NT2/D1 (cell line): ENCODE measurements at places on chromosomes 3 and 15.

DNA sequence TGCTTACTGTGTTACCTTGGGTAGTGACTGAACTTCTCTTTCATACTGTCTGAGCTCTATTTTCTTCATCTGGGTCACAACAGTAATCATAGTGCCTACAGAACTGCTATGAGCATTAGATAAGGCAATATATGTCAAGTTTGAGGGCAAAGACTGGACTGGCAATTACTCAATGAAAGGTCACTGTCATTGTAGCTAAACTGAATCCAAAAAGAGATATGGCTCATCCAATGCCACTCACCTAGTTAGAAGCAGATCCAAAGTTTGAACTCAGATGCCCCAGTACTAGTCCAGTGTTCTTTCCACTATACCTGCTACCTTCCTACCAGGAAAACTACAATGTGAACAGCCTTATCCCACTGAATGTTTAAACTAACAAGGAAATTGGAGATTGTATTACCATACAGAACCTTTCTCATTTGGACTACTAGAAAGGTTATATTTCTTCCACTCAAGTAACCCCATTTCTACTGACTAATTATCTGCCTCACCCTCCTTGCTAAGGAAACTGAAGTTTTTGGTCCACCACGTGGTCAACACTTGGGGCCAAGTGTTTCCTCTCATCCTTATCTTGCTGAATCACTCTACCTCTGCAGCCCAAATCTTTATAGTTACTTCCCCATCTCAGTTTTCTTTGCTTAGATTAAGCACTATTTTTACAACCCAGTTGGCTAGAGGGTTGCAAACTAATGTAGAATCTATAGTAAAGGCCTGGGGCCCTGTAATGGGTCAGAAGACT, 202.3 kb upstream of the LPP start:
- DNase-seq: no peak

DNA sequence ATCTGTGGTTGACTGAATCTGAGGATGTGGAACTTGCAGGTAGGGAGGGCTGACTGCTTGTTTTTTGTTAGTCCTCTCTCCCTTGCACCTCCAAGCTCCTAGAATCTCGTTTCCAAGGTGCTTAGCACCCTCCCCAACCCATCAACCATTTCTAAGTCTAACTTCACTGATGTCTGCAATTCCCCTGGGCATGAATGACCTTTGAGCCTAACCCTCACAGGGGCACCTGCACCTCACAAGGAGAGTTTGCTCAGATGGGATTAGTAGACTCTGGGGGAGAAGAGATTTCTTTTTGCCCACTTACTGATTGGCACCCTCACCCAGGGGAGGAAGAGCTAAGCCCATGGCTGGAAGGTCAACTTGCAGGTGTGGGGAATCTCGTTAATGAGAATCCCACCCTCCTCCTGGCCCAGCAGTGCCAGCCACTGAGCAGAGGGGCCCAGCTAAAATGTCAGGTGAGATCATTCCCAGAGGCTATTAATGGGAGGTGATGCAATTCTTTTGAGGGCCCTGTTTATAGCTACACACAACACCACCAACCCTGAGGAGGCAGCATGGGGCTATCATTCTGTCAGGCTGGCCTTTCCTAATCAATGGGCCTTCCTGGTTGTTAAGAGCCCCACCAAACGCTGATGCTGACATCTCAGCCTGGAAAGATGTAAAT, 81.6 kb upstream of the HERC1 start:
- no peak for DNase-seq

GRCh38 chr3:37729119-37729518, 132.6 kb upstream of the CTDSPL start:
- no peak for DNase-seq

GRCh38 chr3:196604548-196604947, 34.9 kb upstream of the NRROS start:
- no peak for DNase-seq

GRCh38 chr3:187838016-187838540, 92.8 kb upstream of the BCL6 start:
- DNase-seq: no peak

DNA sequence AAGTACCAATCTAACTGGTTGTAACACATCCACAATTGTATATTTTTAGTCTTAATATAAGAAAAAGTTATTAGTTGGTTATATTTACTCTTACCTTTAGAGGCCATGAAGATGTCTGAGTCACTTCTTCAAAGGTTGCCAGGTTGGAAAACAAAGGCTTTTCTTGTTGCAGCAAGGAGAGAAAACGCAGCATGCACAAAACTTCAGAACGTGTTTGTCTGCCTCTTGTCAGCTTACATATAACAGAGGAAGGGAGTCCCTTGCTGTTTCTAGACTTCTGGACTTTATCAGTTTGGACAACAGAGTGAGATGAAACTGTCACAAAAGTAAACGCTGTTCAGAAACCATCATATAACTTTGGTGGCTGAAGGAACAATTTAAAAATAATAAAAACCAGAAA, at the start of gene PLSCR5:
PLSCR5 (minus strand) TSS at position 241 of the 400 bp plus-strand sequence; CDS start at position 107, 134 bp downstream.
- DNase-seq: no peak

DNA sequence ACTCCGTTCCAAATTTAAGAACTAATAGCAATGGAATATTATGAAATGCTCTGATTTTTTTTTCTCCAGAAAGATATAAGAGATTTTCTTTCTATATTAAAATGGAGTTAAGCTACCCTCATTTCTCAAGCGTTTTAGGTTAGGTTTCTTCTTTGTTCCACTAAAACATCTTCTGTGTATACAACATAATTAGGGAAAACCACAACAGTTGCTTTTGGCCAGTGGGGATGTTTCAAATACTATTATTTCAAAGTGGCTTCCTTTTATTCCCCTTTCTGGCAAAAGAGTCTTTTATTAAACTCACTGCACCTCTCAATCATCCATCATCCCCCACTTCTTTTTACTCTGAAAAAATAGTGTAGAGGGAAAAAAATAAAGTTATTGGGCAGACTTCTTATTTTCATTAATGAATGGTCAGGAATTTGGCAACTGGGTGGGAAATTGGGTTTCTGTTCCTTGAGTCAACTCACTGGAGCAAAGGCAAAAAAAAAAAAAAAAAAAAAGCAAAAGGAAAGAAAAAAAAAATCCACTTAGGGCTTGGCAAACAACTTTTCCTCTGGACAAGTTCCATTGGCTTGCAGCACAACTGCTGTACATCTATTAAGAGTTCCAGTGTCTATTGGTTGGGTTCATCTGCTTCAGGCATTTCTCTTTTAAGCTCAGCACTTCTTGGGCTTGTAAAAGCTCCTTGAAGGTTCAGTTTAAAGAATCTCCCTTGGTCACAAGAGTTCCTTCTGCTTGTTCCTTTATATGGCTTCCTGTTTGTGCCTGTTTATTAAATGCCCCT, 963.4 kb downstream of the ROBO1 start:
- no peak for DNase-seq

GRCh38 chr3:156725682-156726081, 51.3 kb downstream of the TIPARP start:
- no peak for DNase-seq

DNA sequence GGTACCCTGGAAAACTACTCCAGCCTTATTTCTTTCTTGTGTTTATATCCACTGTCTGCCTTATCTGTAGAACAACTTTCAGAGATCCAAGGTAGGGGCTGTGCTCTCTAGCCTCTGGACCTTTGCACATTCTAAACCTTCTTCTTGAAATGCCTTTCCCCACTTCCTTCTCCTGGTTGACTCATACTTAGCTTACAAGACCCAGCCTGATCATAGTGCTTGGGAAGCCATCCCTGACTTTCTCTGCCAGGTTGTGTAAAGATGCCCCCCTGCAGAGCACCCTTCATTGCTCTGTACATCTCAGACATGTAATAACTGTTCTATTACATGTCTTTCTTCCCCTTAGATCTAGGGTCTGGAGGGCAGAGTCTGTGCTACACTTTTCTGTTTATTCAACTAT, 50.1 kb downstream of the PPM1L start:
- DNase-seq: no peak

DNA sequence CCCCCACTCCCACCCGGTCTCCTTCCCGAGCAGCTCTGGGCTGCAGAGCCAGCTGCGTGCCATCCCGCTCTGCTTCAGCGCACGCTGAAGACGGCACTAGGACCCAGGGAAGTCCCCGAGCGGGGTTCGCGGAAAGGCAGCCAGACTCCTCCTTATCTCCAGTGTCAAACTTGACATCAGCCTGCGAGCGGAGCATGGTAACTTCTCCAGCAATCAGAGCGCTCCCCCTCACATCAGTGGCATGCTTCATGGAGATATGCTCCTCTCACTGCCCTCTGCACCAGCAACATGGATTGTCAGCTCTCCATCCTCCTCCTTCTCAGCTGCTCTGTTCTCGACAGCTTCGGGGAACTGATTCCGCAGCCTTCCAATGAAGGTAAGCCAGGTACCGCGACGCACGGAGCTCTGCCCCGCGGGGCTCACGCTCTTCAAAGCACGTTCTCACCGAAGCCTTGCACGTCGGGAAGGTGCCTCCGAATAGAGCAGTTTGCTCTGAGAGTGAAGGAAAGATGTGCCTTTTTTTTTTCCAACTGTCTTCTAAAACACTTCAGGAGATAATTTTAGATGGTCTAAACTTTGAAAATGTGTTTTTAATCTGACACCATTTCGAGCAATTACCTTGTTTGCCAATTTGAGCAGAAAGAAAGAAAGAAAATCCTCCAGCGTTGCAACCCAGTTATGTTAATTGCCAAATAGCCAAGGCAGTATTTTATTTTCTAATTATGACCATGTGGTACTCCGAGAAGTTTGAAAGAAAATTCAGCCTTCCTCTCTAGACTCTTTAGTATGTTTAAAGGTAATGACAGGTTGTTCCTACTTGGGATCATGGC, at the start of gene EPHA3:
EPHA3 (plus strand) TSS at position 161 of the 830 bp plus-strand sequence; CDS start at position 289, 128 bp downstream.
- DNase-seq: peak; percentile 68

DNA sequence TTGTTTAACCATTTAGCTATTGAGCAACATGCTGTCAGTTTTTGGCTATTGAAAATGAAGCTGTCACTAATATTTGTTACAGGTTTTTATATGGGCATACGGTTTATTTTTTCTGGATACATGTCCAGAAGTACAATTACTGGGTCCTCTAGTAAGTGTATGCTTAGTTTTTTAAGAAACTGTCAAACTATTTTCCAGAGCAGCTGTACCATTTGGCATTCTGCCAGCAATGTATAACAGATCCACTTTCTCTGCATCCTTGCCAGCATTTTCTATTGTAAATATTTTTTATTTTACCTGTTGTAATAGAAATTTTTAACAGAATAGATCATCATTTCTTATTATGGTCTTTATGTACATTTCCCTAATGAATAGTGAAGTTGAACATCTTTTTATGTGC, 658.8 kb downstream of the EDEM1 start:
- no peak for DNase-seq

- no peak for DNase-seq
Observed at GRCh38 chr3:106720510-106720909, 656.7 kb upstream of the CCDC54 start.

GRCh38 chr3:146390957-146391356, 78.4 kb downstream of the PLSCR2 start:
- no peak for DNase-seq

DNA sequence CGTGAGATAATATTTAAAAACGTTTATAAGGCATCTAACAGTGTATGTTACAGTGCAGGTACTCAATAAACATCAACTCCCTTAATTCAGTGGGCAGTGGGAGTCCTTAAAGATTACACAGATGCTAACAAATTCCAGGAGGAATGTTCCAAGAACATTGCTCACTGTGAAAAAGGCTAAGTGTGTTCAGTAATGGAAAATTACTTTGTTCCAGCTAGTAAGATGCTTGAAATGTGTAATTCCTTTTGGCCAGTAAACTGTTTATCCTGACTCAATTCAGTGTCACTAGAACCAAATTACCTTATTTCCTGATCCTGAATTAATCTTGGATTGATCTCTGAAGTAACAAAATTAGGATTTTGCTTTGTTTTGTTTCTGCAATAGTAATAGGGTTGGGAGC, 54.2 kb upstream of the SEMA6D start:
- DNase-seq: no peak

- peak; percentile 50 for DNase-seq
Observed at GRCh38 chr3:115325539-115325938, 178.5 kb upstream of the ZBTB20 start.

DNA sequence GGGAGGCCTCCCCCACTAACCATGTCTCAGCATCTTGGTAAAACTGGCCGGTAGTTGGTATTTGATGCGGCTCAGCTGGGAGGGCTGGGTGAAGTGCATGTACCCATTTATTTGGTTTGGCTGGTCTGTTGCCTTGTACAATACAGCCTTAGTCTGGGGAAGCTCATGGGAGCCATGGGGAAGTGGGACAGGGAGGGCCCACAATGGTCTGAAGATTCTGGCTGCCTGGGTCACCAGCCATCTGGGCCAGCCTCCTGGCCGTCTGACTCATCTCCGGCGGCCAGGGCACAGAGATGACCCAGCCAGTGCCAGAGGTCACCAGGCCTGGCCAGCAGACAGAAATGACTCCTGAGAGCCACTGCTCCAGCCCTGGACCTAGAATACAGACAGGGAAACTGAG, 51.6 kb upstream of the SMAD6 start:
- no peak for DNase-seq

DNA sequence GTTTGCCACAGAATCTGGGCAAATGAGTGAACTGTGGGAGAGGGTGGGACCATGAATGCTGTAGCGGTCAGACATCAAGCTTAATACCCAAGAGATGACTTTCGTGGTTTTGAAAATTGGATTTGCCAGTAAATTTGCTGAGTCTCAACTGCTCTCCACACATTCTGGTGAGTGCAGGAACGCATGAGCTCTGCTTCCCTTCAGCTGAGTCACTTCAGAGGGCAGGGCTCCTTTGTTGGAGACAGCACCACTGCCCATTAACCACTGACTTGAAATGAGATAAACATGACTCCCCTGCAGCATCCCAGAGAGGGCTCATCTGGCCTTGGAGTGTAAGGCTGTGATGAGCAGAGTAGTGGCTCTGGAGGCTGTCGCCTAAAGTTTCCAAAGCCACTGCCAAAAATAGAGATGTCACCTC, 22.6 kb downstream of the RARRES1 start:
- DNase-seq: no peak

DNA sequence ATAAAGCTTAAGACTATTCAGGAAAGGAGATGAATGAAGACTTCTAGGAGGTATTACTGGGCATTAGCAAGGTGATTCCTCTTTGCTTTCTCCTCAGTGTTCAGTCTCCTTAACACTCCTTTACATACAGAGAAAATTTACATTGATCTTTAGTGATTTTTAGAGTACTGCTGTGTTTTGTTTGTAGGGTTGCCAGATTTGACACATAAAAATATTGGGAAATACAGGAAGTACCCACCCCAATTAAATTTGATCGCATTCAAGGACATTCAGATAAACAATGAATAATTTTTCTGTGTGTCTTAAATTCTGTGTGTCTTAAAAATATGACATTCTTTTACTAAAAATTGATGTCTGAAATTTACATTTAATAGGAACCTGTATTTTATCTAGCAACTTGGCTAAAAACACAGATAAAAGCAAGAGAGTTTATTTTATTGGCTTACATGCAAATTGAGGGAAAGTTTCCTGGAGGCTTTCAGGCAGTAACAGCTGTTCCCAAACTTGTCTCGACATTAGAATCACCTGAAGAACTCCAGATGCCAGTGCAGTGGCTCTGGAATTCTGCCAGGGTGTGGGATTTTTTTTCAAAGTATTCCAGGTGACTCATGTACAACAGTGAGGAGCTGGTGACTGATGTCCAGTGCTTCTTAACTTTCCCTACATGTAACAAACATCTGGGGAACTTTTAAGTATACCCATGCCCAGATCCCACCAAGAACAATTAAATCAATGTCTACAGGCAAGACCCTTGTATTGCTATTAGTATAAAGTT, 23.4 kb upstream of the PLOD2 start:
- no peak for DNase-seq

- DNase-seq: no peak
Observed at GRCh38 chr3:196115678-196116083, 33.8 kb upstream of the TFRC start.

- no peak for DNase-seq
Observed at GRCh38 chr3:129199366-129199765, 15.7 kb upstream of the CNBP start.

GRCh38 chr3:126347543-126348161, 9.6 kb downstream of the KLF15 start:
- DNase-seq: no peak
